ENCODE measurements at places on chromosomes 2 and 18.

- no peak for DNase-seq
Observed at GRCh38 chr2:144333143-144333555, 186.8 kb downstream of the ZEB2 start.

- DNase-seq, result no peak
Observed at GRCh38 chr2:210477496-210477895, 937 bp upstream of the LANCL1 start.

DNA sequence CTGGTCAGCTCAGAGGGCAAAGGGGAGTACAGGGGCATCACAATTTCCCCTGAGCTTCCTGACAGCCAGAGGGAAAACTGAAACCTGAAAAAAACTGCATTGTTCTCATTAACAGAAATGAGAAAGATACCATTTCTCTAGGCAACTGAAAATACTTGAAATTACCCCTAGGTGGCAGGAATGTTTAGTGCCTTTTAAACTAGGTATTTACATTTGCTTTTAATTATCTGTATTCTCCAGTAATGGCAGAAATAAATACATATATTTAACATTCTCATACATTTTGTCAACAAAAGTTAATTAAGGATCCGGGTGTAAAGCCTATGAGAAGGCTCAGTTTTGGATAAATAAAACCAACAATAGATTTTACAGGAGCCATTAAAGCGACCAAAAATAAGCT, 34.5 kb downstream of the RPL31 start:
- DNase-seq, result no peak

DNA sequence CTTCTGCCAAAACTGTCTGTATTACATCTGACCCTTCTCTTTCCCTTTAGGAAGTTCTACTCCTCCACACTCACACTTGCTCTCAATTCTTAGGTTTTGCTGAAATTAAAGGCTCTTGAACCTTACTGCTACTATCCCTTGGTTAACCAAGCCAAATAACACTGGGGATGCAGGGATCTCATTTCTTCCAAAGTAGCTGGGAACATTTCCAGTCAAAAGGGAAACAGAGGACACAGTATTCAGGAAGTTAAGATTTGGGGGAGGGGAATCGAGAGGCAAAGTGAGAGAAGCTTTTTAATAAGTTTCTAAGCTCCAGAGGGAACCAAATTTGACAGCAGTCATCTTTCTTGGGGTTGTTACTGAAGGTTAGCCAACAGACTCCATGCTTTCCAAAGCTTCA, 6.2 kb downstream of the SEPTIN2 start:
- DNase-seq, result no peak

DNA sequence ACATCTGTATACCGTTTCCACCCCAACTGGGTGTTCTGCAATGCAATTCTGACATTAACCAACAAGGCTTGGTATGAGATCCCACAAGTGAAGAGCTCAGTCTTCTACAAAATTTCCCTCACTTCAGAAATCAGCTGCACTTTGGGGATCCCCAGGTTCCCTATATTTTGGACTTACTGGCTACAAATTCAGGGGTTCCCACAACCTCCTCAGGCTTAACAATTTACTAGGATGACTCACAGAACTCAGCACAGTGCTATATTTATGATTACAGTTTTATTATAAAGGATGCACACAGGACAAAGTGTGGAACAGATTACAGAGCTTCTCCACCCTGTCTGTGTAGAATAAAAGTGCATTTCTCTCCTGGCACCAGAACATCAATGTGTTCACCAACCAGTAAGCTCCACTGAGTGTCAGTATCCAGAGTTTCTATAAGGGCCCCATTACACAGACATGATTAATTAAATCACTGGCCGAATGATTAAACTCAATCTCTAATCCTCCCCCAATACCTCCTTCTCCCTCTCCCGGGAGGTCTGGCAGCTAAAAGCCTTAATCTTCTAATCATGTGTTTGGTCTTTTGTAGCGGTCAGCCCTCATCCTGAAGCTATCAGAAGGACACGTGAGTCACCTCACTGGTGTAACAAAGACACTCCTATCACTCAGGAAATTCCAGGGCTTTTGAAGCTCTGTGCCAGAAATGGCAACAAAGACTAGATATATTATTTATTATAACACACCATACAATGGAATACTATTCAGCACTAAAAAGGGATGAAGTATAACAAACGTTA, 84.6 kb downstream of the SLC66A3 start:
- no peak for DNase-seq

DNA sequence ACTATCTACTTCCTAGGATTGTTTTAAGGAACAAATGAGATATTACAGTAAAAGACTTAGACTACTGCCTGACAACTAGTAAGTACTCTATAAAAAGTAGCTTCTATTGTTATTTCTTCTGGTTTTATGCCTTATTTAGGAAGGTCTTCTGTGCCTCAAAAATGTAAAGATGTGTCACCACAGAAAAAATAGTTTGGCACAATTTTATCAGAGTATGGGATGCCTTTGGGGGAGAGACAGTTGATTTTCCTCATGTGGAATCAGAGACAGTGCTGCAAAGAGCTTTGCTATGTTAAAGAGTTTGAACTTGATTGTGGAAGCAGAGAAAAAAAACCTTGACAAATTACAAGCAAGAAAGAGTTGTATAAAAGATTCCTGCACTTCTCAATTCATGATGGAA, 98.4 kb downstream of the EHBP1 start:
- no peak for DNase-seq
